ENCODE measurements at places on chromosomes 6 and 20. TPM values are rescaled to one million over a fixed set of nuclear protein-coding genes. Genes with fewer than 3 reads are reported as not detected.

- no peak for DNase-seq
Measured at GRCh38 chr6:52994031-52994838, 849 bp downstream of the GSTA4 start.

GRCh38 chr6:118896339-118897136 lies 2.6 kb downstream of the ASF1A start:
- DNase-seq: peak; percentile 81

GRCh38 chr6:36929152-36929551 lies 25.4 kb upstream of the PI16 start:
- DNase-seq: no peak

DNA sequence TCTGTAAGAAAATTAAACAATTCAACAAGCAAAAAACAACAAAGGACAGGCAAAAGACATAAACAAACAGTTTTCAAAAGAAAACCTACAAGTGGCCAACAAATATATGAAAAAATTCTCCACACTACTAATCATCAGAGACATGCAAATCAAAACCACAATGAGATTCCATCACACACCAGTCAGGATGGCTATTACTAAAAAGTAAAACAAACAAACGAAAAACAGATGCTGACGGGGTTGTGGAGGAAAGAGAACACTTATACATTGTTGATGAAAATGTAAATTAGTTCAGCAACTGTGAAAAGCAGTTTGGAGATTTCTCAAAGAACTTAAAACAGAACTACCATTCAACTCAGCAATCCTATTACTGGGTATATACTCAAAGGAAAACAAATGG lies 537.6 kb downstream of the HDGFL1 start:
- peak; percentile 1 for DNase-seq

GRCh38 chr6:109874621-109875020 lies 103.5 kb upstream of the GPR6 start:
- DNase-seq: no peak

DNA sequence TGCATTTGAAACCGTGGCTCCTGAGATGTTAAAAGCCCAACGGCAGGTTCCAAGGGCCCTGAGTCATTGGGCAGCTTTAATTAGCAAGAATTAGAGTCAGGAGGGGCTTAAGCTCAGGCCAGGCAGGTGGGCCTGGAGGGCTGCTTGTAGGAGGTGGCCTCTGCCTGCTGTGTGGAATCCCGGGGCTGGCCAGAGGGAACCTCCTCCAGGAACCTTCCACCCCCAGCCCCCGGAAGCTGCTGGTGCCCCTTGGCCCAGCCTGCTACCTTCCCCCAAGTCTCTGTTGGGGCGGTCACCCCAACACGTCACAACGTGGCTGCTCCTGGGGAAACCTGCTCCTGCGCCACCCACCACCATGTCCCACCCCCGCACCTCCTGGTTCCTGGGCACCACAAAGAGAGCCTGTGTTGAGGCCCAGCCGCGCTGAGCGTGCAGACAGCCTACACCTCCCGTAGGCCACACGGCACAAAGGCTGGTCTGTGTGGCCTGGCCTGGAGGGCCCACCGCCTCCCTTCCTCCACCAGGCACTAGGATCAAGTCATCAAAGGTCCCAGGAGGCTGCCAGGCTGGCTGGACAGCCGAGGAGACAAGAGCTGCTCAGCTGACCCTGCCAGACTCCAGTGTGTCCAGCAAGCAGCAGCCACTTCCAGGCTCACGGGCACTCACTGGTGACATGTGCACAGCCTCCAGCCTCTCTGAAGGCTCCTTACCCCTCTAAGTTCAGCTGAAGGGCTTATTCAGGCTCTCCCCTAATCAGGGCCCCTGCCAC lies 86.3 kb downstream of the SNX5 start:
- no peak for DNase-seq

DNA sequence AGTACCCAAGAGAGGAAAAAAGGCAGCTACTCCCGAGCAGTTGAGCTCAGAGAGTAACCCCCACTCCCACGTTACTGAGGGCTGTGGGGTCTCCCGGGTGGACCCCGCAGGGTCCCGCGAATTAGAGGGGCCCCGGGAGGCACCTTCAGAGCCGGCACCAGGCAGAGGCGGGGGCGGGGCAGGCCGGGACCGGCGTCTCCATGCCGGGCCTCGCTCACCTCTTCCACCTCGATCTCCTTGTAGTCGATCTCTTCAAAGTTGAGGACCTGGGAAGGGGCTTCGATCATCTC lies 381 bp downstream of the MAP3K7 start:
- no peak for DNase-seq

The PDYN gene
- not detected for total RNA-seq

The ERVFRD-1 gene
- not detected for total RNA-seq

The POM121L2 gene
- not detected for total RNA-seq

The OR12D3 gene
- total RNA-seq: not detected

The PKHD1 gene
- total RNA-seq: not detected

- DNase-seq: no peak
Measured at GRCh38 chr6:95685822-95686221, 108.5 kb downstream of the MANEA start.
